ENCODE measurements at places on chromosomes 1 and 21.

GRCh38 chr1:204863024-204863423, 7.6 kb upstream of the NFASC start:
- no peak for DNase-seq

- DNase-seq = no peak
These were observed 2143.9 kb downstream of the MRPL39 start for GRCh38 chr21:23463365-23463764.

- peak; percentile 28 for DNase-seq
These were observed 29.3 kb upstream of the USP1 start for GRCh38 chr1:62407398-62408009.

GRCh38 chr1:44485934-44486460, 80.9 kb downstream of the RNF220 start:
- DNase-seq = no peak

- DNase-seq = peak; percentile 44
These were observed 23.1 kb downstream of the LGR6 start for GRCh38 chr1:202216691-202217090.
